ENCODE measurements at places on chromosomes 6 and 20.

DNA sequence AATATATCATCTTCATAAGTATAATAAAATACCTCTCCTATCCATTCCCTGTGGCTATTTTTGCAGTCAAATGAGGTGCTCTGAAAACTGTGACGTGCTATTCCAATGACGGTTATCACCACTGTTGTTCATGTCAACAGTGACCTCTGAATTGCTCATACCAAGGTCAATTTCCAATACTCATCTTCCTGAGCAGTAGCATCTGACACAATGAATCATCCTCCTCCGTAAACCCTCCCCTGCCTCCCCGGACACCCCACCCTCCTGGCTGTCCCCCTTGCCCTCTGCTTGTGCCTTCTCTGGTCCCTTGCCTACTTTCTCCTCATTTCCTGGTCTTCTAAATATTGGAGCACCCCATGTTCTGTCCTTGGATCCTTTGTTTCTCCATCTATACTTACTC is 77.7 kb upstream of the SLC22A23 start:
- DNase-seq, result no peak

GRCh38 chr20:41989935-41990635 is 371.9 kb upstream of the CHD6 start:
- no peak for DNase-seq

- DNase-seq, result peak; percentile 36
Observed at GRCh38 chr6:147507162-147508041, 1.1 kb upstream of the SAMD5 start.

DNA sequence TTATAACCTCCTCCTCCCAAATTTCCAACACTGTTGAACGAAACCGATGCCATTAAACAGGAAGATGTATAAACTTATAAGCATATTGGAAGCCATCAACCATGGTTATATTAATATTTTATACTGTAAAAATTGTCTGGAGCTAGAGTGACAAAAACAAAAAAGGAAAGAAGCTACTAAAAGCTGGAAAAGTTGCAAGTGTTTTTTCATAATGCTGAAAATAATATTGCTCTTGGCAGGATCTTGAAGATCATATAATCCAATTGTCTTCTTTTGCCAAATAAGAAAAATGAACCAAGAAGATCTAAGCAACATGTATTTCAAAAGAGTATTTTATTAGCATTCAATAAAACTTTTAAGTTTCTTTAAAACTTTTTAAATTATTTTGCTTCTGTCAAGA is 268.9 kb upstream of the HSF2 start:
- no peak for DNase-seq

- DNase-seq, result no peak
Observed at GRCh38 chr20:57308451-57309271, 20.9 kb upstream of the SPO11 start.

DNA sequence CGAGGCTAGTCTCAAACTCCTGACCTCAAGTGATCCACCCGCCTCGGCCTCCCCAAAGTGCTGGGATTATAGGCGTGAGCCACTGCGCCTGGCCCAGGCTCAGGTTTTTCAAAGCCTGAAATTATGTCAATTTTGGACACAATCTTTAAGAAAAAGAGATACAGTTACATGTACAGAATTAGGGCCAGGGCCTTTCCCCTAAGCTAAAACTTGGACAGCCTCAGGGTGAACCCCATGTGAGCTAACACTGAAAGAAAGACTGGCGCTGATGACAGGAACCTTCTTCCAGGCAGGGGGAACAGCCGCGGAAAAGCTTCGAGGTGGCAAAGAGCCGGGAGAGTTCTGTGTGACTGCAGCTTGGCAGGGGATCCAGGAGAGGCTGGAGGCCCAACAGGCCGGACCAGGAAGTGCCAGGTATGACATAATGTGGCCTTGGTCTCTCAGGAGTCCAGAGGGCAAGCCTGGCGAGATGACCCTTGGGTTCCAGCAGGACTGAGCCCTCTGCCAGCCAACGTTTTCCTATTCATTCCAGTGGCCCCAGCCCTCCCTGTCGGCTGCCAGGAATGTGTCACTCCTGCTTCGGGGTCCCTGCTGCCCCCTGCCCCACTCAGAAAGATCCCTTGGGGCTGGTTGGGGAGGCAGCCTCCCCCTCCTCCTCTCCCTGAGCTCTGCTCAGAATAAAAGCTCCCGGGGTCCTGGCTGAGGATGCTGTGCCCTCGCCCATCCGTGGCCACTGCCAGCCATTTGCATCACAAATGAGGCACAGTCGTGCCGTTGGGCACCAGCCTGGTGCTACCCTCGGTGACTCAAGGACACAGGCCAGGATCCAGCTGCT is 37.3 kb downstream of the RBM38 start:
- DNase-seq, result no peak

DNA sequence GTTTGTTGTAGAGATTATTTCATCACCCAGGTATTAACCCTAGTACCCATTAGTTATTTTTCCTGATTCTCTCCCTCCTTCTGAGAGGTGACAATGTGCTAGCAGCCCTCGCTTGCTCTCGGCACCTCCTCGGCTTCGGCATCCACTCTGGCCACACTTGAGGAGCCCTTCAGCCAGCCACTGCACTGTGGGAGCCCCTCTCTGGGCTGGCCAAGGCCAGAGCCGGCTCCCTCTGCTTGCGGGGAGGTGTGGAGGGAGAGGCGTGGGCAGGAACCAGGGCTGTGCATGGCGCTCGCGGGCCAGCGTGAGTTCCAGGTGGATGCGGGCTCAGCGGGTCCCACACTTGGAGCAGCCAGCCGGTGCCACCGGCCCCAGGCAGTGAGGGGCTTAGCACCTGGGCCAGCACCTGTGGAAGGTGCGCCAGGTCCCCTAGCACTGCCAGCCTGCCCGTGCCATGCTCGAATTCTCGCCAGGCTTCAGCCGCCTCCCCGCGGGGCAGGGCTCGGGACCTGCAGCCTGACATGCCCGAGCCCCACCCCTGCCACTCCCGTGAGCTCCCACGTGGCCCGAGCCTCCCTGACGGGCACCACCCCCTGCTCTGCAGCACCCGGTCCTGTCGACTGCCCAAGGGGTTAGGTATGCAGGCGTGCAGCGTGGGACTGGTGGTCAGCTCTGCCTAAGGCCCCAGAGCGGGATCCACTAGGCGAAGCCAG is 221.9 kb downstream of the WDR27 start:
- DNase-seq, result no peak

DNA sequence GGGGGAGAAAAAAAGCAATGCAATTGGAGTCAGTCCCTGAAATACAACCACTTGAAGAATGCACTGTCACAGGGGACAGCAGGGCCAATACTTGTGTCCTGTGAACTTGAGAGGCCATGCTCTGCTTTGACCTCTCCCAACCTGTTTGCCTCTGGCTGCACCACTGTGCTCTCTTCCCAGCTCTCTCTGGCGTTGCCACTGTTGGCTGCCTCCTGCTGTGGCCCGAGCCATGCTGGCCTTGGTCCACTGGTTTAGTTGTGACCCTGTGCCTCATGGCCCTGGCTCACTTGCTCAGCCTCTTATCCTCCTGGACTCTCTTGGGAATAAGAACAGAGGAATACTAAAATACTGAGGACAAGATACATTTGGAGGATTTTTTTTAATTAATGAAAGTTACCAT is 14.5 kb upstream of the FBXO30 start:
- DNase-seq, result no peak

DNA sequence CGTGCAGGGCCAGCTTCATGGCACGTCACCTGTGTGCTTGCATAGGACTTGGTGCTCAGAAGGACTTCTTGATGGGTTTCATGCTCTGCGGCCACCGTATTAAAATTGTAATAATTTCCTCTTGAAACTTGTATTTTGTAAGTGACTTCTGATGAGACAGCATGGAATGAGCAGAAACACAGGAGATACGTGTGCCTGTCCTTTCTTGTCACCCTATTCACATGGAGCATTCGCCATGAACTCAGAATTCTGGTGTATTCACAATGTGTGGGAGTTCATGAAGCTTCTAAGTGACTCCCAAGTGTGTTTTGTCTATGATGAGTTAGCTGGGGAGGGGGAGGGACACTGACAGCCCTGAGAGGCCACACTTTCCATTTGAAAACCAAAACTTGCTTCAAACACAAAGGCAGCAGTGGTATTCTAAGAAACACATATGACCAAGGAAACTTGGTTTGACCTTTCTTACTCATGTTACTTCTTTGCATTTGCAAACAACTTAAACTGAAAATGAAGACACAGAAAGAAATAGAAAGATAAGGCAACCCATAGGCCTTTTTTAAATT is 92.1 kb upstream of the NEDD9 start:
- DNase-seq, result peak; percentile 55

DNA sequence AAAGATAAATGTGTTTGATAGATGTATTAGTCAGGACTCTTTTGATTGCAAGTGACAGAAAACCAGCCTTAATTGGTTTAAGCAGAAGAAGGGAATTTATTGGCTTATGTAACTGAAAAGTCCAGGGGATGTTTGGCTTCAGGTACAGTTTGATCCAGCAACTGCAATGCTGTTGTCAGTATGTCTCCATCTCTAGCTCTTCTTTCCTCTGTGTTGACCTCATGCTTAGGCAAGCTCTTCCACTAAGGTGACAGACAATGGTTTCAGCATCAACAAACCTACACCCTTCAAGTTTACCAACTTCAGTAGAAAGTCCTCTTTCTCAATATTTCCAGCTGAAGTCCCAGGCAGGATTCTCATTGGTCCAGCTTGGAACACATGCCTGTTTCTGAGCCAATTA is 28.1 kb upstream of the ARFGEF2 start:
- DNase-seq, result no peak

All from GM13977 (cell line).